Smooth muscle cell of the umbilical artery (primary cell): ENCODE measurements at places on chromosomes 4 and X. TPM values are rescaled to one million over a fixed set of nuclear protein-coding genes. Genes with fewer than 3 reads are reported as not detected.

The IL13RA2 gene
- 35.6 and 63.2 TPM in 2 replicates for total RNA-seq

The MAGEA4 gene
- not detected in 2 replicates for total RNA-seq

The RASSF6 gene
- total RNA-seq: 0.05 TPM in 1 of 2 replicates, not detected in the other

The AMELX gene
- not detected in 2 replicates for total RNA-seq

The MAB21L2 gene
- total RNA-seq: 0.28 and 1.8 TPM in 2 replicates

The NPY2R gene
- total RNA-seq: not detected in 2 replicates

The TMEM164 gene
- total RNA-seq: 44.2 and 94.1 TPM in 2 replicates

The ARL13A gene
- not detected in 2 replicates for total RNA-seq

The HEPH gene
- 1.5 and 109 TPM in 2 replicates for total RNA-seq

The PPP2R2C gene
- total RNA-seq: 0.18 TPM in 1 of 2 replicates, not detected in the other

The PHEX gene
- total RNA-seq: under 0.01 and 0.37 TPM in 2 replicates

The GIMD1 gene
- not detected in 2 replicates for total RNA-seq
